ENCODE measurements at places on chromosomes 5 and 9.
A peak's percentile ranks its signal among the peaks of the same experiment; 100 is the strongest.

- DNase-seq, result no peak
Observed at GRCh38 chr5:160507221-160507721, 85.6 kb downstream of the PTTG1 start.

- DNase-seq, result peak; percentile 76
Observed at GRCh38 chr5:60699609-60700415, at the start of gene DEPDC1B. DEPDC1B (minus strand) TSS chr5:60700166; CDS start chr5:60700093, 73 bp downstream.

DNA sequence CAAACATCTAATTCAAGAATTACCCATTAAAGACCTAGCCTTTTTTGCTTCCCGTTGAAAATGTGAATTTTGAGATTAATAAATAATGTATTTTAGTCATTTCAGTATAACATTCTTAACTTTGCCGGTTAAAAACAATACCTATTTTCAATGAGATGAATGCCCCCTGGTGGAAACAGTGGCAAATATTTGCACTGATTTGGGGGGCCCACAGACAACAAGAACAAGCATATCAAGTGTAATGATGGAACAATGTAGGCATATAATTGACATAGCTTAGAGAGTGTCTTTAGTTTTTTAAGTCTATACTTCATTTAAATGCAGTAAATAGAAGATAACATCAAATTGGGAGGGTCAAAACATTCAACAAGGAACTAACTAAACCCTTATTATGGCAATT lies 111.9 kb downstream of the NTRK2 start:
- DNase-seq, result no peak

DNA sequence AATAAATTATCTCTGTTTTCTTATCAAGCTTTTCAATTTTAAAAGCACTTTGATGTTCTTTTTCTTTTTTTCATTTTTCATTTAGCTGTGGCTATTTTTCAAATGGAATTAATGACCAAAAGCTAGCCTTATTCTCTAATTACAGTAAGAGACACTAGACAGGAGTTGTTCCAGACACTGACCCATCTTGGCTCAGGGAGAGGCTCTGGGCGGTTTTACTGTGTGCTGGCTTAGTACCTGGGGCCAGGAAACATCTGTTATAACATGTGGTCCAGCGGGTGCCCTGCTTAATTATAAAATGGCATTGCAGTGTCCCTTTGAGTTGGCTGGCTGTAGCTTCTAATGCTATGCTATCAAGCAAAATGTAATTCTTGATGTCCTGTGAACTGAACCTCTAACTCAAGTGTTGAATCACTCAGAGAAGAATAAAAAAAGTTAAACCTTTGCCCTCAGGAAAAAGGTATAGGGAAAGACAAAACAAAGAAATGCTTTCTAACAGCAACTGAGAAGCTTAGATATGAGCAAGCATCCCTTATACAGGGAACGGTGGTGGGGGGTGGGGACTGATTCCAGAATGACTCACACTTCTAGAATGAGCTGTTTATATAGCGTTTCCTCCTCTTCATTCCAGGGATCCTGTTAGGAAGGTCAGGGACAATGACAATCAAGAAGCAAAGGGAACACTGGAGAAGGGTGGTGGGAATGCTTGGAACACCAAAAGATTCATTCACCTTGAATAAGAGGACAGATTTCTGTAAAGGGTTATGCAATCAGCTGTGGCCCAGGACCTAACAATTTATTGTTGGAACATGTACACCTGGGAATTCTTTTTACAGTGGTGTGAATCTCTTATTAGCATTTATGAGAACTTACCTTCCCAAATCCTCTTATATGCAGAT lies 58.7 kb upstream of the NFIB start:
- DNase-seq, result no peak

DNA sequence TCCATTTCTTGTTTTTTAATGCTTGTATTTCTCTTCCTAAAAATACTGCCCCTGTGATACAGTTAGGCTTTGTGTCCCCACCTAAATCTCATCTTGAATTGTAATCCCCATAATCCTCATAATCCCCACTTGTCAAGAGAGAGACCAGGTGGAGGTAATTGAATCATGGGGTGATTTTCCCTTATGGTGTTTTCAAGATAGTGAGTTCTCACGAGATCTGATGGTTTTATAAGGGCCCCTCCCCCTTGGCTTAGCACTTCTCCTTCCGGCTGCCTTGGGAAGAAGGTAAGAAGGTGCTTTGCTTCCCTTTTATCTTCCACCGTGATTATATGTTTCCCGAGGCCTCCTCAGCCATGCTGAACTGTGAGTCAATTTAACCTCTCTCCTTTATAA lies 227.4 kb downstream of the MAN2A1 start:
- DNase-seq, result no peak

DNA sequence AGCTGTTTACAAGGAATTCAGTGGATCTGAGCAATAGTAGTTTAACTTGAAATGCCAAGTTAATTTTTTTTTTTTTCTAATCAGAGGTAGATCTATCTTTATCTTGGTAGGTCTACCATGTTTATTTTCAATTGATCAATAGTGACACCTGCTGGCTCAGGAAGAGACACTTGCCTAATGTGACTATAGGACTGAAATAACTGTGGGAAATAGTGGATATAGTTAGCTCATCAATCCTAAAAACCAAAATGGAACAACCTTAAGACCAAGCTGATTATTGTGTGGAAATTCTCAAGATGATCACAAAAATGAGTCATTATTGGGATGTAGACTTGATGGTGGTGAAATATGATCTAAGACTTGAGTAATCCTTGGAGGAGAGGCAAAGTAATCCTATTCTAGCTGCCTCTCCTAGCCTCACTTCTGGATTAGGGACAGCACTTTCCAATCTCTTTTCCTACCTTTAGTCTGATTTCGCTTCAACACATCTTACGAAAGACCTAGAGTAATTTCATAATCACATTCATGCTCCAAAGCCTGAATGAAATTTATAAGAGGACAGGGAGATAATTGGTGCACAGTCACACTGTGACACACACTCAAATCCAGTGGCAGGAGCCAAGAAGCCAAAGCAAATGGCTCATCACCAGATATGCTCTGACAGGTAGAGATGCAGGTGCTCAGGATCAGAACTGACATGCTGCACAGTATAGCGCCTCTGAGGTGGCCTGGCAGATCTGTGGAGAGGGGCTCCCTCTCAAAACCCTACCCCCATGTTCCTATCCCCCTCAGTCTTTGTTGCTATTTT lies 156.3 kb downstream of the HMHB1 start:
- DNase-seq, result no peak
